Ureter (tissue), 1 donor: ENCODE measurements at places on chromosomes 4 and X. TPM values are rescaled to one million over a fixed set of nuclear protein-coding genes. Genes with fewer than 3 reads are reported as not detected.
A peak's percentile ranks its signal among the peaks of the same experiment; 100 is the strongest.

- DNase-seq, result no peak
These were observed 313.3 kb upstream of the NOCT start for GRCh38 chr4:138702190-138702824.

The RPS6KA6 gene
- 10.4 TPM for total RNA-seq

The SEPTIN6 gene
- total RNA-seq, result 19.0 TPM

DNA sequence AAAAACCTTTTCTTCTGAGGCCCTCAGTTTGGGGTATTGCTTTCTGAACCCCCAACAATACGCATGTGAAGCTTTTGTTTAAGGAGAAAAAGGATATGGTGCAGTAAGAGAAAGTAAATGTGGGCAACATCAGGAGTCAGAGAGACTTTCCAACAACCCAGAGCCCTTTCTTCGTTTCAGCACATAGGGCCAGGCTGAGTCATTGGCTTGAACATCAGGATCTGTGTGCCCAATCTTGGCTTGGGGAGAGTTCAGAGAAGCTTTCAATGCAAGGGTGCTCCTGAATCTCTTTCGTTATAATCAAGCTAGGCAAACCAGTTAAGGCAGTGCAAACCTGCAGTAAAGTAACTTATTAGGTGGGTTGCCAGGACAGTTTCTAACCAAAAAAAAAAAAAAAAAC lies 191.2 kb downstream of the FRMPD4 start:
- no peak for DNase-seq

DNA sequence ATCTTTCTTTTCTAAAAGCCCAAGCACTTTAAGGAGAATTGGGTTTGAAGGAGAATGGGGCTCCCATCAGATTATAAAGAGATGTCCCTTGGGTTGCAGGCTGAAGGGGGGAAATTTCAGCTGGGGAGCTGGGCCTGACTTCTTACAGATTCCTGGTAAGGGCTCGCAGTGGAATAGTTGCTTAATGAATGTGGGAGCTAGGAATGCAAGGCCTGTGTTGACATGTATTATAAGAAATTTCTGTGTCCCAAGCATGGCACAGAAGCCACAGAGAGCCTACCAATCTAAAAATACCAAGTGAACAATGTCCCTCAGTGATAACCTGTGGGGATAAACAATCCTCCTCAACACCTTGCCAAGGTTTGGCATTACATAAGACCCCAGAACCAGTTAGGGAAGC lies 39.3 kb upstream of the WNK3 start:
- no peak for DNase-seq

The SMIM10 gene
- total RNA-seq, result 8.4 TPM

DNA sequence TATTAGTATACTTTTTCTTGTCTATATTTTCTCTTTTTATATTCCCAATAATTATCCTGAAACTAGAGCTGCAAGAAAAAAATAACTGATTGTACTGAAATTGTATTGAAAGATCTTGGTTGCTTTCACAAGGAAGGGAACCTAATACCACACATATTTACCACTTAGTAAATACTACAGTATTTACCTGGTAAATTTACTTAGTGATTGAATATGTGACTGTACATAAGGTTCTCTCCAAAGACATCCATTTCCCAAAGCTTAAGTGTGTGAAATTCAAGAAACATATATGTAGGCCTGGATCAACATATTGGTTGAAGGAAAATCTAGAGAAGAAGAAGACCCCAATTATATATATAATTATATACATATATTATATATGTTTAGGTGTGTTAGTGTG lies 1272.7 kb downstream of the C4orf33 start:
- DNase-seq, result no peak

DNA sequence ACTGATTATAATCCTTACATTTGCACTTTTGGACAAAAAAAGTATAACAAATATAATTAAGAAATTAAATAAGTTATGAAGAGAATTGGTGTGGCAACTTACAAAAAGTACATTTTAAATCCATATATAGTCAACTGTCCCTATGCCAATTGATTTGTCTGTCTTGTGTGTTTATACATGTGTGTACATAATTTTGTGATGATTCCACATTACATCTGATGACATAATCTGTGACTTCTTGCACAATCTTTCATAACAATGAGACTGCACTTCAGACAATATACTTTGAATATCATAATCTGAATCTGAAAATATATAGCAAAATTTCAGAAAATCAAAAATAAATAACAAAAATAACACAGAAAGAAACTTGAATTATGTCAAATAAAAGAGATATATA lies 953.4 kb downstream of the FAT4 start:
- DNase-seq, result no peak

The MBNL3 gene
- total RNA-seq, result 85.1 TPM

DNA sequence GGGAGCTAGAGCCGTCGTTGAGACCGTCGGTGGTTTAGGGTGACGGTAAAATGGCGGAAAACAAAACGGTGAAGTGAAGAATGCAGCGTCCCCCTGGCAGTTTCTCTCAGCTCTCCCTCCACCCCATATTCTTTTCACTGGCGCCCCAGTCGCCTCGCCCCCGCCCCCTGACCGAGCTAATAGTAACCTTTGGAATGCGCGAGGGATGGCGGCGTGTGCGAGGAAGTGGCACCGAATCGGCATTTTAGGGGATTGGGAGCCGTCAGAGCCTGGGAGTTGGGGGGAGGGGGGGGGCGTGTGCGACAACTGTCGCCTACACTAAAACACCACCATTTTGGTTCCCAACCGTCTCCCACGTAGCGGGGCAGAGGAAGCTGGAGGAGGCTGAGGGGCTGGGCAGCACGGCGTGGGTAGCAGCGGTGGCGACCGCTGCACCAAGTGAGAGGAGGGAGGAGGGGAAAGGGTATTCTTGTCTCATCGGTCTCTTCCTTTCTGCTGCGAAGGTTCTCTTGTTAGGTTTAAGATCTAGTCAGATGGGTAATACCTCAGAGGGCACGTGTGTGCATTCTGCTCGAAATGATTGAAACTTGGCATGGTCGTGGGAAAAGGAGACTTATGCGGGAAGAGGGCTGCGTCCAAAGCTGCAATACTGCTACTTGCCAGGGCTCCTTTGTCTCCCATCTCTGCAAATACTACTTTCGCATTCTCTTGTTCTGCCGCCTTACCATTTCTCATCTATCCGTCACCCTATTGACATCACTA lies 840 bp downstream of the ZNF711 start:
- no peak for DNase-seq

DNA sequence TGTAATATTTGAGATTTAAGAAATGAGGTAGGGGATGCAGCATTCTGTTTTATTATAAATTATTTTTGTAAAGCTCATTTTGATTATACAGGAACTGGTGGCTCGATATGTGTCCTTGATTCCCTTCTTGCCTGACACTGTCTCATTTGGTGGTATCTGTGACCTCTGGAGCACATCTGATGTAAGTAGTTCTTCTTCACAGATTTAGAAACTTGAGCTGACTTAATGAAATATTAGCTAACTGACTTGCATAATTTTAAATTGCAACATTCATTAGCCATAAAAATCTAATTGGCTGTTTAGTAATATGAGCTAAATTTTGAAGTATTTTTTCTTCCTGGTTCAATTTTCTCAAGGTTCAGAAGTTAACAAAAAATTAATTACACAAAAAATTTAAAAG lies 69.1 kb downstream of the FBXL5 start:
- DNase-seq, result no peak

DNA sequence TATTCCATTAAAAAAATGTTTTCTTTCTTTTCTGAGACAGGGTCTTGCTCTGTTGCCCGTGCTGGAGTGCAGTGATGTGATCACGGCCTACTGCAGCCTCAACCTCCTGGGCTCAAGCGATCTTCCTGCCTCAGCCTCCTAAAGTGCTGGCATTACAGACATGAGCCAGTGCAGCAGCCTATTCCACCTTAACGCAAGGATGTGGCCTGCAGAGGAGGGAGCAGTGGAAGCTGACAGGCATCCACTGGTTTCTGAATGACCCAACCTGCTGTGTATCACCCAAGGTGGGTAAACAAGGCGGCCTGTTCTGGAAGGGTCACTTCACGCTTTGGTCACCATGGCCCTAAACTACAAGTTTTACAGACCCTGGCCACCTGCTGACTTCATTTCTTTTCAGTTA lies 60.8 kb downstream of the ACOX3 start:
- DNase-seq, result no peak

The NKX3-2 gene
- total RNA-seq, result not detected

DNA sequence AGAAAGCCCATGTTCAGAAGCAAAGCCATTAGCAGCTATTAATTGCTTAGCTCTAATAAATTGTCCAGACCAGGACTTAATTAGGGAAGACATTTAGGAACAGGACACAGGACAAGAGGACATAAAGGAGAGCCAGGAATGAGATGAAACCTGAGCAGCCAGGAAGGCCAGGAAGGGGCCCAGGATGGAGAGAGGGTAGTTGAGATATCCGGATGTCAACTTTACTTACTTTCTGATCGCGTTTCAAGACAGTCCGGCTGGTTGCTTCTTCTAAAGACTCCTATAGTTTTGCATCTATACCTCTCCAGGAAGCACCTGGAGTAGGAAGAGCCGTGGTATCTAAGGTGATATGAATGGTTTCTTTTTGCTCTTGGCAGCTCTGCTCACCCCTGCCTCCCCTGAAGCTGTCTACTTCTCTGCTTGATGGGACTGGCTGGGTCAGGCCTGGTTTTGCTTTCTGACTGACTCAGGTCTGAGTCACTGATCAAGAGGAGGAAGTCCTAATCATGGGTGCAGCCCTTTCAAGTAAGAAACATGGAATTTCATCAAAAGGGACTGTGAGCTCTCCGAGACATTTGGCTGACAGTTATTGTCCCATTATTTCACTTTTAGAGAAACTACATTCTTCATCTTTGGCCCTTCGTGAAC lies 733.3 kb downstream of the RPA4 start:
- peak; percentile 49 for DNase-seq

The FGF5 gene
- total RNA-seq, result not detected

- DNase-seq, result no peak
These were observed 923.8 kb downstream of the RAPGEF2 start for GRCh38 chr4:160026721-160027120.

- DNase-seq, result no peak
These were observed 262.6 kb upstream of the BMP3 start for GRCh38 chr4:80767944-80768343.

The GABRA4 gene
- not detected for total RNA-seq

The P2RY4 gene
- total RNA-seq, result 1.7 TPM

- no peak for DNase-seq
These were observed 245.3 kb downstream of the HS3ST1 start for GRCh38 chr4:11183356-11183740.

The PHKA1 gene
- 9.4 TPM for total RNA-seq

DNA sequence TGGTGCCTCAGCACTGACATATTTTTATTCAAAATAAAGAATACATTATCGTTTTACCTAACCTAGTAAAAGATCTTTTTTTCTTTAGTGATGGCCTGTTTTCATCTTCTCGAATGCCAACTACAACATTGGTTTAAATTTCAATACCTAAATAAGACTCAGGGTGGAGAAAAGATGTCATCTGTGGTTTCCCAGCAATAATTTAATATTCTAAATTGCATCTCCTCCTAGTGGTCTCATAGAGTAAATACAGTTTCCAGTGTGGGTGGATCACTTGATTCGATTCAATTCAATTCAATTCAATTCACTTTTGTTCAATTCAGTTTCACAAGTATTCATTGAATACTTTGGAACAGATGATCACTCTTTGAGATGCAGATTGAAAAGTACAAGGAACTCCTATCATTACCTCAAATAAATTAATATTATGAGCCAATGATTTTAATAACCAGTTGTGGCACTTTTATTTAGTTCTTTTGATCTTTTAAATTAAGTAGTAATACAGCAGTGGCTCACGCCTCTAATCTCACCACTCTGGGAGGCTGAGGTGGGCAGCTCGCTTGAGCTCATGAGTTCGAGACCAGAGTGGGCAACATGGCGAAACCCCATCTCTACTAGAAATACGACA lies 427.2 kb downstream of the FAT4 start:
- no peak for DNase-seq

DNA sequence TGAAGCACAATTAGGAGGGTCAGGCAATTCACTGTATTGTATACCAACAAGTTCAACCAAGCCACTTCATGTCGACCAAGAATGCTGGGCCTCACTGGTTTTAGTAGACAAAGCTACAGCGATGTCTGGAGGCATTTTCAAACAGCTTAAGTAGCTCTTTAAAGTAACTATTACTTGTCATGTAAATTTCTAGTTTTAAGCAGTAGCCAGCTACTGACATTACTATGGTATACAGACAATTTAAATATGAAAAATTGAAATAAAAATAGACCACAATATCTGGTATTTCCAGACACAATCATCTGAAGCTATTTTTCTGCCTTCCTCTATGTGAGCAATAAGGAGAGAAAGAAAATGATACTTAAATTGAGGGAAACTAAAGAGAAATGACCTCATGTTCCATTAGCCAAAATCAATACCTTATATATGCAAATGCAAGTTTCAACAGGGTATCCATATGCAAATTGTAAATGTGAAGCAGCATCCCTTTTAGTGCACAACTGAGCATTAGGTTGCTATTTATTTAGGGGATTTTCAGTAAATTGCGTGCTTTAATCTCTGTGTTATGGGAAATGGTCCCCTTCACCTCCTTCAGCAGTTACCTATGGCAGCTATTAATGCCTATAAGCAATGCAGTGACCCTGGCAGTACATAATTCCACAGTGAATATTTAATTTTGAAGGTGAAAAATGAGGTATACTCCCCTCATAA lies 119.5 kb downstream of the GPC3 start:
- no peak for DNase-seq

DNA sequence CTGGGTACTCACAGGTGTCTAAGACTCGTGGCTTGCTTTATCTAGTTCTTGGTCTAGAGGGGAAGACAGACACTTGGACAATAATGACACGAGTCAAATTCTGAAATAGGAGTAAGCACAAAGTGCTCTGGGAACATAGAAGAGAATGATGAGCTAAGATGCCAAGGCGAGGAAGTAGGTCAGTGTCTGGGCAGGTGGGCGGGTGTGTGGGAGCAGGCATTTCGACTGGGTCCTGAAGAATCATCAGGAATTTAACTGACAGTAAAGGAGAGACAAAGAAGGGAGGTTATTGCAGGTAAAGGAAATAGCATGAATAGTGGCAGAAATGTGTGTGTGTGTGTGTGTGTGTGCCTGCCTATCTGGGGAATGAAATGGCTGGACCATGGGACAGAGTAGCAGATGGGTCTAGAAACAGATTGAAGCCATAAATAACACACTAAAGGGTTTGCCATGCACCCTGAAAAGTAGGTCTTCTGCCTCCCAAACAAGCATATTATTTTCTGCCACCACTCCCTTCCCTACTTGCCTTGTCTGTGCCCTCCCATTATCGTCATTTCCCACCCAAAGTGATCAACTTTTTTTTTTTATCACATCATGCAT lies 58.4 kb upstream of the SLC25A43 start:
- no peak for DNase-seq

GRCh38 chrX:55717521-55718497 lies at the start of gene RRAGB:
TSS of gene RRAGB (plus strand) at chrX:55717749. CDS start at chrX:55718328, 579 bp downstream.
- DNase-seq, result peak; percentile 95

The TLR3 gene
- 28.6 TPM for total RNA-seq

DNA sequence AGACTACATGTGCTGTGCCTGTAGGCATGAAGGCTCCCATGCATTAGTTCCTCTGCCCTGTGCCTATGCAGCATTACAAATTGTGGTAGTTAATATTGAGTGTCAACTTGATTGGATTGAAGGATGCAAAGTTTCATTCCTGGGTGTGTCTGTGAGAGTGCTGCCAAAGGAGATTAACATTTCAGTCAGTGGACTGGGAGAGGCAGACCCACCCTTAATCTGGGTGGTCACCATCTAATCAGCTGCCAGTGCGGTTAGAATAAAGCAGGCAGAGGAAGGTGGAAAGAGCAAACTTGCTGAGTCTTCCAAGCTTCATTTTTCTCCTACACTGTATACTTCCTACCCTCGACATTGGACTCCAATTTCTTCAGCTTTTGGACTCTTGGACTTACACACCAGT lies 460.2 kb upstream of the SMIM31 start:
- DNase-seq, result no peak

- DNase-seq, result no peak
These were observed 15.4 kb downstream of the AMTN start for GRCh38 chr4:70533791-70534190.

The TMEM144 gene
- 26.2 TPM for total RNA-seq

The AFF1 gene
- total RNA-seq, result 194 TPM

The CFAP99 gene
- not detected for total RNA-seq
